ENCODE measurements at places on chromosomes 3 and 15.

- no peak for DNase-seq
Measured at GRCh38 chr3:1469248-1469647, 376.4 kb downstream of the CNTN6 start.

GRCh38 chr3:181623924-181624694, 87.6 kb upstream of the SOX2 start:
- no peak for DNase-seq

GRCh38 chr3:42078677-42079076, 12.5 kb upstream of the TRAK1 start:
- DNase-seq, result no peak

DNA sequence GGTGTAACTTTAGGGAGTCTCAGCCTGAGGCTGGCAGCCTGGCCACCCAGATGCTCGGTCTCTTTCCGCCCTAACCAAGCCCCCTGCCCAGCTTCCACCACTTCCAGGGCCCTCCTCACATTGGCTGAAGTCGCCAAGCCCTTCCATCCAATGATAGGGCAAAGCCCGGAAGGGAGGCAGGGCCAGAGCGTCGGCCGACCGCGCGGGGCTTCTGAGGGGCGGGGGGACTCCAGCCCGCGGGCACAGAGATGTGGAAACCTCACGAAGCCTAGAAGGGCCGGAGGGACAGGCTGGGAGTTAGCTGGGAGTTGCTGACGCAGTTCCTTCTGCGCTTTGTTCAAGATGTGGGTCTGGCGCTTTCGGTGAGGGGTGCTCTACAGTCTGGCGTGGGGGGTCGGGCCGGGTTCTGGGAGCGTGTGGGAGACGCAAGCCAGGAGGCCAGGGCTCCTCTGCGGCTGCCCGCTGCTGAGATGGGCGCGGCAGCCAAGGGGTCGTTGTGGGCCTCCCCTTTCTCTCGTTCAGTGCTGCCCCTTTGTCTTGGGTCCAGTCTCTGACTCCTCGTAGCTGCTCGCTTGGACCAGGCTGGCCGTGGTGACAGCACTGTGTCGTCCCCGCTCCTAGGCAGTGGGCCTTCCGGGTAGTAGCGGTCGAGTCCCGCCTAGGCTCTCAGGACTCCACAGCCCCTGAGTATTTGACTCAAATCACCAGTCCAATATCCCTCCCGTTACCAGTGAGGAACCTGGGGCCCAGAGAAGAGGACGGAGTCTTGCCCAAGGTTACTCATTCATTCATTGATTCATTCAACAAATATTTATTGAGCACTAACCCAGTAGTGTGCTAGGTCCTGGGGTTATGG, at the start of gene ZNF660:
Gene ZNF660 (plus strand): TSS at position 319 of the 856 bp plus-strand sequence. CDS start 9,230 bp downstream, outside the sequence.
- DNase-seq, result no peak

- DNase-seq, result no peak
Measured at GRCh38 chr3:123744064-123744463, 140.1 kb downstream of the MYLK start.

DNA sequence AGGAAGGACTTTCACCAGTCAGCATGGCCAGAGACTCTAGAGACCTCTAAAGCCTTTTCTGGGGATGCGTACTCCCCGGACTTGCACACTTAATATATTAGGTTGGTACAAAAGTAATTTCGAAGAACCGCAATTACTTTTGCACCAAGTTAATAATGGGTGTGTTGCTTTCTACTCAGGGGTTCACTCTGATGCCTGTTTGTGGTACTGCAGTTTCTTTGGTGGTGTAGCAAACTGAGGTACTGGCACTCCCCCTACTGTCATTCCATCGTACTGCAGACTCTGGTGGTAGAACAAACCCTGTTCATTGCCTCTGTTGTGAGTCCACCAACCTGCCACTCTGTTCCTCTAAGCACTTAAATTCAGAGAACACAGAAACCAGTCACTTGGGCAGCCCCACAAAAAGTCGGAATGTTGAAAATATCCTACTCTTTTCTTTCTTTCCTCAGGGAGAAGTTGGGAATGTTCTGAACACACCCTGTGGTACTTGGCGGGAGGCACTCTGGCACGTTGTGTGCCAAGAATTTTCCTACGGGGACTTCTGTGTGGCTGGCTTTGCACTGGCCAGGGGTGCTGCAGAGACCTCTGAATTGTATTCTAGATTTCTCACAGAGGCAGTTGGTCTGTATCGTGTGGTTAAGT, 46.3 kb downstream of the GABRG3 start:
- DNase-seq, result no peak
